Right renal cortex interstitium (tissue), 3 donors: ENCODE measurements at places on chromosomes 2 and 18. TPM values are rescaled to one million over a fixed set of nuclear protein-coding genes. Genes with fewer than 3 reads are reported as not detected.
A peak's percentile ranks its signal among the peaks of the same experiment; 100 is the strongest.

Gene GEN1
- 11.9 TPM for polyA plus RNA-seq

Gene CLEC4F
- polyA plus RNA-seq: 0.08 TPM

Gene SNRPD1
- polyA plus RNA-seq: 200 TPM

DNA sequence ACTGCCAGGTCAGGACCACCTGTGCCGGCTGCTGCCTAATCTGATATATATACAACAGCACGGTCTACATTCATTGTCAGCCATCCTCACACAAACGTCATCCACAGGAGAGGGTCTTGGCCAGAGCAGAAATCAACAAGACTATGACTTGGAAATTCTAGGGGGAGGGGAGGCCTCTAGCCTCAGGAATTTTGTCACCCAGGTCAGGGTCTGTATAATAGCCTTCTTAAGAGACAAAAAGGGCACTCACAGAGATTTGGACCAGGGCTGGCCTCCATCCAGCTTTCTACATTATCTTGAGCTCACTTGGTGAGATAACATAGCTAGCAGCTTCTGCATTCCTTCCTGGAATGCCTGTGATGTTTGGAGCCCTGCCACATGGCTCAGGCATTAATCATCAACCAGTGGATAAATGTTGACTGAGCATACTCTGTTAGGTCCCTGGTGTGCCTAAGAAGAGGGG, 50.4 kb upstream of the CTIF start:
- peak; percentile 34 for DNase-seq

- DNase-seq: no peak
Measured at GRCh38 chr18:70459731-70460130, 170.9 kb downstream of the SOCS6 start.

- DNase-seq: no peak
Measured at GRCh38 chr2:114040826-114041225, 150.9 kb downstream of the ACTR3 start.

- no peak for DNase-seq
Measured at GRCh38 chr18:78521136-78521535, 458.5 kb upstream of the SALL3 start.

- DNase-seq: no peak
Measured at GRCh38 chr2:145380436-145381017, 860.6 kb upstream of the ZEB2 start.
